ENCODE measurements at places on chromosomes 7 and 10.

GRCh38 chr7:26584987-26585665 is 279.3 kb downstream of the SKAP2 start:
- DNase-seq: no peak

DNA sequence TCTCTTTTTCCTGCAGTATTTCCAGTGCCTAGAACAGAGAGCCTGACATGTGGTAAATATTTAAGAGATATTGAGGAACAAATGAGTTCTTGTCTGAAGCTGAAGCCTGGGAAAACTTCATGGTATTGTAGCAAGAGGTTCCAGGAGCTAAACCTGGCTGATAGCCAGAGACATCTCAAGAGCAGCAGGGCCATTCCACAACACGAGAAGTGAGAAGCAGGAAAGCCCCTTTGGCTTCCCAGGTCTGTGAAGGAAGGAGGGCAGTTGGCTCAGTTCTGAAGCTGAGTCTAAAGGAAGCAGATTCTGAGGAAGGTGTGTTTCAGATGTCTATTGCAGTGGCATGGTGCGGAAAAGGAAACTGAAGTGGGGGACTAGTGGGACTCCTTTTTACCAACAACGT is 63.8 kb upstream of the FAM204A start:
- DNase-seq: no peak

GRCh38 chr10:30027057-30028005 is 32.1 kb downstream of the JCAD start:
- peak; percentile 77 for DNase-seq

GRCh38 chr10:1741450-1741849 is 4.1 kb upstream of the ADARB2 start:
- DNase-seq: no peak

DNA sequence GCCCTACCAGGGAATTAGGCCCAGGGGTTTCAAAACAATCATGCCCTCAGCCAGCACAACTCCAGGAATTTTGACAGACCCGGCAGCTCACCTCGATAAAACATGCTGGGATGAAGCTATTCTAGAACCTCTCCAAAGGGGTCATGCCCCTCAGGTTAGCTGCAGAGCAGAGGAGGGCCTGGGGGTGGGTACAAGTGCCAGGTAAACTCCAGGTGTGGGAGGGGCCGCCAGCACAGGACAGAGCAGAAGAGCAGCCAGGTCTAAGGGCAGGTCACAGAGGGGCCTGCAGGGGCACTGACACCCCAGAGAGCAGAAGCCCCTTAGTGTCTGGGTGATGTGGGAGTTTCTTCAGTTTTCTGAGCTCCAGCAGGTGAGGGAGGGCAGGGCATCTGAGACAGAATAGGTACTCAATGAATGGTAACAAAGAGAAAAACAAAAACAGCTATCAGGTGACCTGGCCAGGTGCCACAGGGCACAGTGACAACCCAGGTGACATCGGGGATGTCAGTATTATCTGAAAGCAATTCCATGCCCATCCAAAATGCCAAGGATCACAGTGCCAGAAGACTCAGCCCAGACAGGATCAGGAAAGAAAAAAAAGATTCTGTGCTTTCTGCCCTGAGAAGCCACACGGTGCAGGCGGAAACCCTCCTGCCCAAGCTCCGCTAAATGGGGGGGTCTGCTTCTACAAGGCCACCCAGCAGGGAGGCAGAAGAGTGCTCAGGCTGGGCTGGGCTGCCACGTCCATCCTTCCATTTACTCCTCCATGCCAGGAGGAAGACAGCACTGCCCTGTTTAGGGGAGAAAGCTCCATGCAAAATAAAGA is 104.5 kb downstream of the TNS3 start:
- no peak for DNase-seq

- no peak for DNase-seq
Measured at GRCh38 chr7:118305671-118306070, 81.2 kb downstream of the ANKRD7 start.
